ENCODE measurements at places on chromosomes 4 and X.

- DNase-seq = peak; percentile 66
Measured at GRCh38 chr4:41360921-41361793, 104.4 kb downstream of the UCHL1 start.

- DNase-seq = peak; percentile 76
Measured at GRCh38 chrX:101658661-101659491, 774 bp downstream of the ARMCX2 start.

GRCh38 chr4:174314770-174315169 is 31.1 kb downstream of the CEP44 start:
- peak; percentile 74 for DNase-seq

DNA sequence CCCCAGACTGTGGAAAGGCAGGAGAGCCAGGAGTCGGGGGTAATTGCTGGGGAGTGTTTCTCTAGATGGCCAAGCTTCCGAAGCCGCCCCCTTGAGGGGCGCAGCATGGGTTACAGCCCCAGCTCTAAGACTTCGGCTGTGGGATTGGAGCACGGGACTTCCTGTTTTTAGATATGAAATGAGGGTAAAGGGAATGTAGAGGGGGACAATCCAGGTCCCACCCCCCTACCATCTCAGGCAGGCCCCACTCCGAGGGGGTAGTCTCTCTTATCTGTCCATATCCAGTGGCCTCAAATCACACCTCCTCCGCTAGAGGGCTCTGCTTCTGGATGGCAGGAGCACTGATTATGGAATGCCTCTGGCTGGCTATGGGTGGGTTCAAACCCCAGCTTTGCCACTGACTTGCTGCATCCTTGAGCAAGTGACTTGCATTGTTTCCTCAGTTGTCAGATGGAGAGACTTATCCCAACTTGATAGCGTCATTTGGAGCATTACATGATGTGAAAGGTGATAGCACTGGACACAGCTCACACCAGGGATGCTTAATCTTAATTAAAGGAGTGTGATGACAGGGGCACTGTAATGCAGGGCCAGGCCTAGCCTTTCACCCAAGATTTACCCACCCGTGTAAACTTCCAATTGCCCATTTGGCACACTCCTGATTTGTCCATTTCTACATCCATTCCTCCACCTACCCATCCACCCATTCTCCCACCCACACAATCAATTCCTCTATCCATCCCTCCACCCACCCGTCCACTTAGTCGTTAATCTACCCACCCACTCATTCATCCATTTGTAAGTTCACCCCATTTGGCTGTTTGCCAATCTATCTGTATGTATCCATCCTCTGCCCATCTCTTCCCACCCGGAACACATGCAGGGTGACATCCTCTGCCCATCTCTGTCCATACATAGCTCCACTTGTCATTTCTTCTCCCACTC is 848 bp upstream of the KCND1 start:
- peak; percentile 59 for DNase-seq

GRCh38 chr4:90584051-90584450 is 456.9 kb downstream of the CCSER1 start:
- no peak for DNase-seq

GRCh38 chr4:53815281-53815680 is 224.0 kb upstream of the LNX1 start:
- no peak for DNase-seq

GRCh38 chr4:98421111-98421510 is 159.9 kb downstream of the RAP1GDS1 start:
- DNase-seq = peak; percentile 56

DNA sequence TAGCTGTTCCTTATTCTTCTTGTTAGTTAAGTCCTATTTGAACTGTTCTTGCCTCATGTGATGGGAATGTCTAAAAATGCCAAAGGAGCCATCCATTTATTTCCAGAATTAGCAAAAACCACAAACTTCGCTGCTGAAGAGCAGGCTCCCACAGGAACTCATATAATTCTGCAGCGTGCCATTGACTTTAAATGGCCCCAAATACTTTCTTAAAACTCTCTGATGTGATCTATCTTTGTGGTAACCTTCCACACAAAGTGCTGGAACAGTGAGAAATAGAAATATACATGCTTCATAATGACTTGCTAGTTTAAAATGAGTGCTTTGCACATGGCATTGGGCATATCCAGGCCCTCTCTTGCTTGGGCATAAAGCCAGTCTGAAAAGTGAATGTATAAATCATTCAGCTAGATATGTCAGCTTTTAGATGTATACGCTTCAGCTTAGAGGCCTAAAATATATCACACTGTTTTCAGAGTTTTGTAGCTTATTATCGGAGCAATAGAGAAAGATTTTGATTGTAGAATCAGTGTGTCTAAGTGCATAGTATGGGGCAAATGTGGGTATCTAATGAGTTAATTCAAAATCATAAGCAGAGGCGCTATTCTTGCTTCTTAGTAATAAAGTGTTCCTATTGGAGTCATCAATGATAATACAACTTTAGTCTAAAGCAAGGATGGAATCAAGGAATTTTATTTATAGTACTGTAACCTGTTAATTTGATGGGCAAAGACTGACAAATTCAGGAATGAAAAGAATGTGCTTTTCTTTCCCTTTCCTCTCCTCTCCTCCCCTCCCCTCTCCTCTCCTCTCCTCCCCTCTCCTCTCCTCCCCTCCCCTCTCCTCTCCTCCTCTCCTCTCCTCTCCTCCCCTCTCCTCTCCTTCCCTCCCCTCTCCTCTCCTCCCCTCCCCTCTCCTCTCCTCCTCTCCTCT is 392.2 kb upstream of the ZFP42 start:
- DNase-seq = peak; percentile 75

- DNase-seq = peak; percentile 31
Measured at GRCh38 chr4:173752610-173753230, 222.7 kb upstream of the HAND2 start.

DNA sequence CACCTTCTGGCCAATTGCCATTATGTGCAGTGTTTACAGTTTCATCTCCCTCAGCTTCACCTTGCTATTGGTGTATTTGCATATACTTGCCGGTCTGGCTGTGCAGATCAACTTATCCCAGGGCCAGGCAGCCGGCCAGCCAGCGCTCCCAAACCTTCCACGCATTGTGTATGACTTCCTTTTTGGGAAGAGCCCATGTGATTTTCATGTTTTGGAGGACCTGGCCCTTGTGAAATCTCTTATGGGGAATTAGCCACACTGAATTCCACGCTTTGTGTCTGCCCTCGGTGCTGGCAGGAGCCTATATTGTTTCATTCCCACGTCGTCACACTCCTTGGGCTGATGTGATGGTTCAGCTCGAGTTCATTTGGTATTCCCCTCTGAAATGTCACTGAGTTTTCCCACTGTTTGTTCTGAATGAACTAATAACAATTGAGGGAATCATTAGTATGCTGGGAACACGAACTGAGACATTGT is 6.0 kb upstream of the PDLIM3 start:
- no peak for DNase-seq

DNA sequence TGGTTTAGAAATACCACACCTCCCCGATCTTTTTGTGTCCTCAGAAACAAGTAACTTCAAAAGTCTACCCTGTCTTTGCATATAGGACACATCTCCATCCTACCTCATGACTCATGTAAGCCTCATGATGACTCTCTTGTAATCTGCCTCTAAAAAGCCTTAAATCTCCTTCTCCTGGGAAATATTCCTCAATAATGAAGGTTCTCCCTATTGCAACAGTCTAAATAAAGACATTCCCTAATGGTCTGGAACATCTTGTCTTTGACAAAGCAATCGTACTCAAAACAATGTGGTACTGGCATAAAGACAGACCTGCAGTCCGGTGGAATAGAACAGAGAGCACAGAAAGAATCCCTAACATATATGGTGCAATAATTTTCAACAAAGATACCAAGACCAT is 257.7 kb downstream of the OPHN1 start:
- DNase-seq = peak; percentile 64

- DNase-seq = peak; percentile 95
Measured at GRCh38 chr4:184417802-184418511, 56.4 kb downstream of the IRF2 start.

- no peak for DNase-seq
Measured at GRCh38 chr4:102667001-102667400, 93.8 kb downstream of the MANBA start.

- DNase-seq = peak; percentile 22
Measured at GRCh38 chr4:107699466-107700206, 20.4 kb downstream of the PAPSS1 start.

DNA sequence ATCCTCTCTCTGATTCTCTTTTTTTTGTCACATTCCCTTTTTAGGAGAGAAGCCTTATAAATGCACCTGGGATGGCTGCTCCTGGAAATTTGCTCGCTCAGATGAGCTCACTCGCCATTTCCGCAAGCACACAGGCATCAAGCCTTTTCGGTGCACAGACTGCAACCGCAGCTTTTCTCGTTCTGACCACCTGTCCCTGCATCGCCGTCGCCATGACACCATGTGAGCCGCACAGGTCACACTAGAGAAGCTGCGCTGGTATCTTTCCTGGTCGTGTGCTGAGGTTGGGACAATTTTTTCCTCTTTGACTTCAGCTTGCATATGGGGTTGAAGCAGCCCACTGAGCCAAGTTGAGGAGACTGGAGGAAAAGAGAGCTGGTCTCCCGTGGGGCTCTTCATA is 52.1 kb downstream of the KLF8 start:
- no peak for DNase-seq

GRCh38 chrX:71241301-71241700 is 12.6 kb downstream of the ZMYM3 start:
- DNase-seq = no peak

- DNase-seq = peak; percentile 54
Measured at GRCh38 chr4:149031399-149031798, 589.2 kb upstream of the NR3C2 start.

DNA sequence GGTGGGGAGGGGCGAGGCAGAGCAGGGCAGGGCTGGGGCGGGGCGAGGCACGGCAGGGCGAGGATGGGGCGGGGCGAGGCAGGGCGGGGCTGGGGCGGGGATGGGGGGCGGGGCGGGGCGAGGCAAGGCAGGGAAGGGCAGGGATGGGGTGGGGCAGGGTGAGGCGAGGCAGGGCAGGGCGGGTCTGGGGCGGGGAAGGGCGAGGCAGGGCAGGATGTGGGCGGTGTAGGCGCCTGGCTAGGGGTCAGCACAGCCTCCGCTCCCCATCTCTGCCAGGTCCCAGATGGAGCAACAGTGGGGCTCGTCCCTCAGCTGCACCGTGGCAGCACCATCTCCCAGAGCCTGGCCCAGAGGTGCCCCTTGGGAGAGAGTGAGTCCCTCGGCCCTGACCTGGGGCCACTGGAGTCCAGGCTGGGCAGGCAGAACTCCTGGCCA is 4.2 kb upstream of the SRPK3 start:
- no peak for DNase-seq

DNA sequence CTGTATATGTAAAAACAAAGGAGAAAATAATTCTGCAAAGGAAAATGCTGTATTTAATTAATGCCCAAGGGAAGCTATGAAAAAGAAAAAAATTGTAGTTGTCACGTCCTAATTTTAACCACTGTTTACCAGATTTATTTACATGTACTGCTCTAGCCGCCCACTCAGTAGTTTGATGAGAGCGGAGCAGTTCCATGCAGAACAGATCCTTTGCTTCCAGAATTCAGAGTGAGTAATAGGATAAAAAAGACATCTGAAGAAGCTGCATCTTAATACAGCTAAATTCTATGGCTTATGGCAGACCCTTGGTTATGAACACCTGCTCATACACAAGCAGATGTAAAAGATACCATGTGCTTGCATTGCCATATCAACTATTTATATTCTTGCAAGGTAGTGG is 287.0 kb downstream of the GASK1B start:
- no peak for DNase-seq

- DNase-seq = no peak
Measured at GRCh38 chrX:110915570-110915969, 120.0 kb upstream of the CHRDL1 start.

- peak; percentile 13 for DNase-seq
Measured at GRCh38 chr4:8079031-8079885, 79.4 kb downstream of the ABLIM2 start.

- peak; percentile 3 for DNase-seq
Measured at GRCh38 chrX:155766321-155766720, 114.8 kb upstream of the VAMP7 start.

DNA sequence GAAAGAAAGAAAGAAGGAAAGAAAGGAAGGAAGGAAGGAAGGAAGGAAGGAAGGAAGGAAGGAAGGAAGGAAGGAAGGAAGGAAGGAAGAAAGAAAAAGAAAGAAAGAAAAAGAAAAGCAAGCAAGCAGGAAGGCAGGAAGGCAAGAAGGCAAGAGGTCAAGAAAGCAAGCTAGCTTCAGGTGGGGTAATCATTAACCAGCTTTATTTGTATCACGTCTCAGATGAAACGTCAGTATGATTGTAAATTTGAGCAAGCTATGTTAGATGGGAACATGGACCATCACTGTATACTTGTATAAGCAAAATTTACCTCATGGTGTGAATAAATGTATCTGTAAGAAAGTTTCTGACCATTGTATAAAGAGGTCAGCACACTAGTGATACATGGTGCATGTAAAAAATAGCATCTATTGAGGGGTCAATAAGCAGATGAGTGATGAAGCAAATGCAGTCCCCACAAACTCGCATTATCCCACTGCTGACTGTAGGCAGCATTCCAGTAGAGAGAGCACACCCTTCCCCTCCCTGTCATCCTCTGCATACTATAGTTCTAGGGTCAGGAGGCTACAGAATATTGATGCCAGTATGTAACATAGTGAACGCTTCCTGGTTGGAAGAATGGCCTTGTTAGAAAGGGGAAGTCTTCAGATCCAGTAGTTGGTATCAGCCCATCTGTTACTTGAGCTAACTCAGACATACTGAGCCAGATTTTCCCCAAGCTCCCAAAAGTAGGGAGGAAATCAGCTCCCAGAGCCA is 16.5 kb upstream of the KLHL34 start:
- no peak for DNase-seq

- DNase-seq = peak; percentile 10
Measured at GRCh38 chr4:156132196-156132595, 178.5 kb upstream of the CTSO start.

DNA sequence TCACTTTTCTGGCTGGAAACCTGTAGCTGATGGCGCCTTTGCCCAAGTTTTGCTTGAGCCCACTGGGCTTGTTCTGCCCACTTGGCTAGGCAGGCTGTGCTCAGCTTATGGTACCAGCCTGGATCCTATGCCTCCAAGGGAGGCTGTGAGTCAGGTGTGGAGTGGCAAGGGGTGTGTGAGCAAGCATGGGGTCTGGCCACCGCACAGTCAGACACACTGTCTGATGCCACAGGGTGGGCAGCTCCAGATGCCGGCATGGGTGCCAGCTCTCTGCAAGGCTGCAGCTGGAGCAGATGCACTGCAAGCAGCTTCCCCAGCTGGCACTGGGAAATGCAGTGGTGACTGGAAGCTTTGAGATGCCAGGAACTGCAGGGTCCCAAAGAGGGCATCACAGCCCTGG is 16.3 kb upstream of the GIMD1 start:
- DNase-seq = no peak

DNA sequence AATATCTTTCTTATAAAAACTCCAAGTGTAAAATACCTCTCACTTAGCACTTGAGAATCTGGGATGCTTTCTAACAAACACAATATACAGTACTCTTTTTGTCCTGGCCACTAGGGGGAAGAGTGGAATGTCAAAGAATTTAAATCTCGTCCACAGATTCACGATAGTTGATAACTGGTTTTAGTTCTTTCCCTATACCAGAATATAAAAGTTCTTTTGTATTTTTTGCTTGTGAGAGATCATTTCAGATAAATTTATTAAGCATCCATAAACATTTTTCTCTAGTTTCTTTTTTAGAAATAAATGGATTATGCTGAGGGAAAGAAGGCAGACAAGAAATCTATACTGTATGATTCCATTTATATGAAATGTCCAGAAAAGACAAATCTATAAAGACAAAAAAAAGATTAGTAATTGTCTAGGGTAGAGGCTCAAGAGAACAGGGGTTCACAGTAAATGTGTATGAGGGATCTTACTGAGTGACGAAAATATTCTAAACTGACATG is 50.4 kb downstream of the MGARP start:
- DNase-seq = peak; percentile 73

Measured in GM23248 (cell line).